Stimulated activated CD4-positive, alpha-beta T cell treated with anti-CD3 and anti-CD28 coated beads, Interleukin-4, amount 100 ng/mL, for 1 hour (primary cell): ENCODE measurements at places on chromosomes 12 and 14.

DNA sequence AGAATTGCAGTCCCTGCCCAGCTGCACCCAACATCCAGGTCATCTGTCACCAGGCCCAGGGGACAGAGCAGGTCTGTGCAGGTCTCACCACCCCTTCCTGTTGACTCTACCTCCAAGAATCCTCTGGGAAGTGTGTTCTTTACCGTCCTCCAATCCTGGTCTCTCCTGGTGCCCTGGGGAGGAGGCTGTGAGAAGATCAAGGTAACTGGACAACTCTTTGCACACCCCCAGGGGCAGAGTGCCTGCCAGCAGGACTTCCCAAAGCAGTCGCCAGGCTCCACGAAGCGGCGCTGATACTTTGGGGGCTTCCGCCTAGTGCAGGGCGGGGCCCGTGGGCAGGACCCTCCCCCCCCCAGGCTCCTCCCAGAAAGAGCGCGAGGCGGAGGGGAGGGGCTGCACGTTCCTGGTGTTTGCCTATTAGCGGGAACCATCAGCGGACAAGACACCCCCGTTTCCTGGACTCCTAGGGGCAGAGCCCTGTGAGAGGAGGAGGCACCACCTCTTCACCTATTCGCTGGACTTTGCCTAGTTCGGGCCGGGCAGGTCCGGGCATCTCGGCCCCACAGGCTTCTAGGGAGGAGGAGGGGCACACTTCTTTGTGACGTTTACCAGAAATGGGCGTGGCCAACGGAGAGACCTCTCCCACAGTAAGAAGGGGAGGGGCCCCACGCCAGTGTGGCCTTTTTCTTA, 918.0 kb downstream of the AACS start:
- no peak for DNase-seq

DNA sequence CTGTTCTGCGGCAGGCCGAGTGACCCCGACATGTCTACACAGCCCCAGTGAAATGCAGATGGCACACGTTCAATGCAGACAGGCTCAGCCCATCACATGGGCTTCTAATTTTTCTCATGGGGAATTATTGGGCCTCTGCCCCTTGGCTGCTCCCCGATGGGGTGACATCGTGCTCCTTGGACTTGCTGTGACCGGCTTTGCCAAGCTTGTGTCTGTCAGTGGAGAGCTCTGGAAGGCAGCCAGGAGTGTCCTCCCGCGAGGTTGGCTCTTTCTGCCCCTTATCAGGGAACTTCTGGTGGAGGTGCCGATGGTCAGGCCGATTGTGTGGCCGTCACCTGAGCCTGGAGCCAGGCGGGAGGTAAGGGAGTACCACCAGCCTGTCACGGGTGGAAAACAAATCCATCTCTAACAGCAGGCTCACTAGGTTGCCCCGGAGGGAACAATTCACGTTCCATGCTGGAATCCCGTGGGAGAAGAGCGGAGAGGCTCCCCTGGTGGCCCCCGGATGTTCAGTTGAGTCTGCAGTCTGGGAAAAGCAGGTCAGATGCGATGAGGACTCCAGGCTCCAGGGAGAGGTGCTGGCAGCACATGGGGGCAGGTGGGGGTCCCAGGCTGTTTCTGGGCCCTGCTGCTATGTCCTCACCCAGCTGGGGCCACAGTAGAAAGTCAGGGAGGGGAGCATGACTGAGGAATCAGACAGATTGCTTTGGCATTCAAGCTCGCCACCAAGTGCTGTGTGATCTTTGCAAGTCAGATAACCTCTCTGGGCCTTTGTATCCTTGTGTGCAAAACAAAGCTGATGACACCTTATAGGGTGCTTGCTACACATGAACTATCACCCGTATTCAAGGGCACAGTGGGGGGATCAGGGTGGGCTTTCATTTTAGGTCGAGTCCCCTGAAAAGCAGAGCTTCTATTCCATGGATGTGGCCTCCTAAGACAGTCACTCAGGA, 43.2 kb upstream of the EML1 start:
- no peak for DNase-seq

DNA sequence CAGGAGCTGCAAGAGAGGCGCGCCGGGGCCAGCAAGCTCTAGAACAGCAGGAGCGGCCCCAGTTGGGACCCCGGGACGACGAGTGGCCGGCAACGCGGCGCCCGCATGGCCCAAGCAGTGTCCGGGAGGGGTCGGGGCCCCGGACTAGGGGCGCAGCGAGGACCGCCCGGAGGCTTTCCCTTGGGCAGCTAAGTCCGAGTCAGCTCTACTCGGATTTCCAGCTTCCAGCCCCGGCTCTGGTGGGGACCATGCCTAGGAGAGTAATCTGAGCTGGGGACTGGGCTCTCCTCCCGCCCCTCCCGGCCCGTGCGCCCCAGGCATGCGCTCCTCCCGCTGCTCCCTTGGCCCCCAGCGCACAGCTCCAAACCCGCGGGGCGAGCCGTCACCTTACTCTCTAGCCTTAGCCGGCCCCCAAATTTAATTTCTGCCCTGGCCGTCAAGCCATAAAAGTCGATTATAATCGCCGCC, 41.6 kb upstream of the CAPRIN2 start:
- peak; percentile 6 for DNase-seq

- peak; percentile 19 for DNase-seq
Observed at GRCh38 chr12:120367233-120367923, 1.6 kb downstream of the MSI1 start.

- no peak for DNase-seq
Observed at GRCh38 chr14:23631234-23631633, 4.9 kb upstream of the DHRS2 start.

DNA sequence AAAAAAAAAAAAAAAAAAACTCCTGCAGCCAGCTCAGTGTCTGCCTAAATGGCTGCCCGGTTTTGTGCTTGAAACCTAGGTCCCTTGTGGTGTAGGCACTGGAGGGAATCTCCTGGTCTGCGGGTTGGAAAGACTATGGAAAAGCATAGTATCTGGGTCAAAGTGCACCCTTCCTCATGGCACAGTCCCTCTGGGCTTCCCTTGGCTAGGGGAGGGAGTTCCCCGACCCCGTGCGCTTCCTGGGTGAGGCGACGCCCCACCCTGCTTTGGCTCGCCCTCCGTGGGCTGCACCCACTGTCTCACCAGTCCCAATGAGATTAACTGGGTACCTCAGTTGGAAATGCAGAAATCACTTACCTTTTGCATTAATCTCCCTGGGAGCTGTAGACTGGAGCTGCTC, 14.3 kb downstream of the PTCSC3 start:
- DNase-seq, result no peak

DNA sequence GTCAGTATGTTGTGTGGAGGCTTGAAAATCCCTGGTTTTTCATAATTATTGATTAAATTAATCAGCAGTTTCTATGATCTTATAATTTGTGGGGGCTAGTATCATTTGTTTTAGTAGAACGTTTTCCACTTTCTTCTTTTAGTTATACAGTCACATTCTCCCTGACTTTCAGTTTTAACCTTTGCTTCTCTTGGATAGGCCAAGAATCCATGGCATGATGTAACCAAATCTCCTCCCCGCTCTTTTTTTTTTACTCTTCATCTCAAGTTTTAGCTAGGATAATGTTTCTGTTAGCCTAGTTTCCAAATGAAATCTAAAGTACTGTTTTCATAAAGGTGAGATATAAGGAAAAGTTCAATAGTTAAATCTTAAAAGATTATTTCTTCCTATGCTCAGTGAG, 106.5 kb downstream of the TMEM117 start:
- DNase-seq, result no peak

DNA sequence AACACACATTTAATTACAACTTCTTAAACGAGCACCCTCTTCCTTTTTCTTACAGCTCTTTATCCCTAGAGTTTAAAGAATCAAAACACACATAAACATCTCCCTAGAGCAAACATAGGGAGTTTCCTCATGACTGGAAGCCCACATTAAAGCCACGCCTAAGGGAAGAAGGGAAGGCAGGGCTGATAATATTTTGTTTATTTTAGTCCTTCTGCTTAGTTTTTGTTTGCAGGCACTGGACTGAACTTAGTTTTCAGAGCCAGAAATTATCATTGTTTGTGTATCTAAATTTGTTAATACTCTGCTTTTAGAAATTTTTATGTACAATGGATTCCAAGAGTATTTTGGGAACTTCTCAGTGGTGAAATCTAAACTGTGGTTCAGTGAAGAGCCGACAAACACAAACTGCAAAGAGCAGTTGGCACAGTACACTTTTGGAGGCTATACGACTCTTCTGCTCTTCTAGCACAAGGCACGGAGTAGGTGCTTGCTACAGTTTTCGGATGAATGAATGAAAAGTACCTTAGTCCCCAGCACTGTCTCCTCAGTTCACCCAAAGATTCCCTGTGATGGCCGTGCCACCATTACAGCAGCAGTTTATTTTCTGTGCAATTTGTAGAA, 17.6 kb upstream of the AMIGO2 start:
- no peak for DNase-seq
